Progenitor cell of endocrine pancreas (in vitro differentiated cells): ENCODE measurements at places on chromosomes 6 and 20.
A peak's percentile ranks its signal among the peaks of the same experiment; 100 is the strongest.

- no peak for DNase-seq
Measured at GRCh38 chr6:6926856-6927255, 180.9 kb upstream of the RREB1 start.

DNA sequence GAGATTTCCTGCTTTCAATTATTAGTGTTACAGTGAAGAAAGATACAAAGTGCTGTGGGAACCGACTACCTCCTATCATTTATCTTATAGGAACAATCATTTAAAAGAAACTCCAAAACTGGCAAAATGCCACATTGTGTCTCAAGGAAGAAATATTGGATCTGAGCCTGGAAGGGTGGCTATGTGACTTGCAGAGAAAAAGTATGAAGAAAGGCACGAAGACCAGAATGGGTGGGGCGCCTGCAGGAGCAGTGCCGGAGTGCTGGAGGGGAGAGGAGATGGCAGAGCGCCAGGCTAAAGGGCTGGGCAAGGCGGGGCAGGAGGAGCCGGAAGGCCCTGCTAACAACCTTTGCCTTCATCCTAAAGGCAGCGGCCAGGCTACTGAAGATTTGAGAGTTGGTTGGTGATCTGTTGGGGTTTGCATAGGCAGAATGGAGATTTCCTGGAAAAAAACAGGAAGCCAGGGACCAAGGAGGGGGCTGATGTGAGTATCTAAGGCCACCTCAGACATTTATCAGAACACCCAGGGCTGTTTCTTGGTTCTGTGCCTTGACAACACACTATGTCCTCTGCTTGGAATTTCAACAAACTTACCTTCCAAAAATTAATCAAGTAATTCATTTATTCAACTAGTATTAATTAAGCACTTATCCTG, 125.6 kb downstream of the MAFB start:
- DNase-seq, result no peak

GRCh38 chr6:44126320-44127149, 717 bp downstream of the MRPL14 start:
- DNase-seq, result peak; percentile 30

DNA sequence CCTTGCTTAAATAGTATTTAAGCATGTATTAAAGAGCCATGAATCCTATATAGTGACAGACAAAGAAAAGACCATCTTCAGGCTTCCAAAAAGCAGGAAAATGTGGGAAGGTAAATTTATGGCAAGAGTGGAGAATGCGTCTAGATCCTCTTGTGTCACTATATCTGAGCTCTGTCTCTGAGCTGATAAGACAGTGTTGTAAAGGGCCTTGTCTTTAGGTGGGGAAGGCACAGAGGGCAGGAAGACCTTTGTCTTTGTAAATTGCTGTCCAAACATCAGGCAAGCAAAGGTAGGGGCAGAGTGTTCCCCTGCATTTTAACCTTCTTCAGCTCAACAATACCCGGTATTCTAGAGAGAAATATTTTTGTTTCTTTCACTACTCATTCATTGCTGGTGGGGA, 33.9 kb upstream of the MBOAT1 start:
- no peak for DNase-seq

GRCh38 chr6:134707342-134708031, 242.4 kb downstream of the ALDH8A1 start:
- no peak for DNase-seq

GRCh38 chr6:156719395-156719719, 57.8 kb upstream of the ARID1B start:
- DNase-seq, result no peak

DNA sequence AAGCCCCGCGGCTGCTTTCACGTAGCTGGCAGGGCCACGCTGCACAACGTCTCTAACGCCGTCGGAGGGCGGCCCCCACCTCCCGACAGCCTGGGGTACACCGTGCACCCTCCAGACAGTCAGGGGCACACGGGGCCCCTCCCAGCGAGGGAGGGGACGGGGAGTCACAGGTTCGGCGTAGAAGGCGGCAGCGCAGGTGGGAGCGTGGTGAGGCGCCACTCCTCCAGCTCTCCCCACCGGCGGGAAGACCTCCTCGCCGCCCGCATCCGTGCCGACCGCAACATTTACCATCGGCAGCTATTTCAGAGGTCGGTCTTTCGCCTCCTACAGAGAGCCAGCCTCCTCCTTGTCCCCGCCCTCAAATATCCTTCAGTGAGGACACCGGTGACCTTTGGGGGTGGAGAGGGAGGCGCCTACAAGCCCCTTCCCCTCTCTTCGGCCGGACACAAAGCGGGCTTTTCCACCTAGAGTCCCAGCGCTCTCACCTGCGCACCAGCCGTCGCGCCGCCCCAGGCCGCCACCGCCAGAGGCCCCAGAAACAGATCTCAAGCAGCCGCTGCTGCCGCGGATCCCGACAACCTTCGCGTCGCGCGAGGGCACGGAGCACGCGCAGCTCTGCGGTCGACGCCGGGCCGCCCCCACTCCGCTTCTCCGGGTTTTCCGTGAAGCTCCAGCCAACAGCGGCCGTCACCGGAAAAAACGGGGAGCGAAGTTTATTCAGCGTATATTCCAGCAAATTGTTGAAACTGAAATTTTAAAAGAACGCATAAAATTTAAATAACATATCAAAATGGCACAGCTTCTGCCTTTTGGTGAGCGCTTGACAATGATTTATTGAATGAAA, at the start of gene MKKS:
MKKS (minus strand) TSS at position 600 of the 844 bp plus-strand sequence. CDS start 20,708 bp downstream, outside the sequence.
- peak; percentile 81 for DNase-seq

GRCh38 chr6:170436209-170436809, 116.8 kb downstream of the PSMB1 start:
- no peak for DNase-seq

DNA sequence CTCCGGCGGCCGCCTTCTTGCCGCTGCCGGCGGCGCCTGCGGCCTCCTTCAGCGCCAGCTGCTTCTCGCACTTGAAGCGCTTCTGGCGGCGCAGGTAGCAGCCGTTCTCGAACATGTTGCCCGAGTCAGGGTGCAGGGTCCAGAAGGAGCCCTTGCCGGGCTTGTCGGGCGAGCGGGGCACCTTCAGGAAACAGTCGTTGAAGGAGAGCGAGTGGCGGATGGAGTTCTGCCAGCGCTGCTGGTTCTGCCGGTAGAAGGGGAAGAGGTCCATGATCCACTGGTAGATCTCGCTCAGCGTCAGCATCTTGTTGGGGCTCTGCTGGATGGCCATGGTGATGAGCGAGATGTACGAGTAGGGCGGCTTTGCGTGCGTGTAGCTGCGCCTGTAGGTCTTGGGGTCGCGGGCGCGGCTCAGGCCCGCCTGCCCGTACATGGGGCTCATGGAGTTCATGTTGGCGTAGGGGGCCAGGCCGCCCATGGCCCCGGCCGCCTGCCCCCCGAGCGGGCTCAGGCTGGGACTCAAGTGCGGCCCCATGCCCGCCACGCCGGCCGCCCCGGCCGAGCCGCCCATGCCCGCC, 1.9 kb downstream of the FOXA2 start:
- DNase-seq, result no peak

GRCh38 chr6:162123797-162124196, 603.8 kb downstream of the PRKN start:
- DNase-seq, result no peak

DNA sequence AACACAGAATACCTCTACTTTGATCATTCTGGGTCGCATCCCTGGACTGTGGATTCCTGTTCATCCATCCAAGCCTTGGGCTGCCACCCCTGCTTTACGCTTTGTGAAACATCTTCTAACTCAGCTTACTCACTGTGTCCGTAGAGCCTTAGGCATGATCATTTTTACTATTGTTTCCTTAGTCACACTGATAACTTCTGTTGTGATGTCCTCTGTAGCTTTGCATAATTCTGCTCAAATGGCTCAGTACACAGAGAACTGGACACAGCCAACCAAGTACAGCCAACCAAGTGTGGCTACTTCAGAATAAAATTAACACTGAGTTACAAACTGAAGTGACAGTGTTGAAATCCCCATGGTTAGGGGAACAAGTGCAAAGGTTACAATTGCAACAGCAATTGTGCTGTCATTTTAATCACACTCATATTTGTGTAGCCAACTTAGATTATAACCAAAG, 8.6 kb upstream of the FKBP1A start:
- DNase-seq, result no peak

GRCh38 chr6:15595461-15596173, 67.2 kb downstream of the DTNBP1 start:
- no peak for DNase-seq

DNA sequence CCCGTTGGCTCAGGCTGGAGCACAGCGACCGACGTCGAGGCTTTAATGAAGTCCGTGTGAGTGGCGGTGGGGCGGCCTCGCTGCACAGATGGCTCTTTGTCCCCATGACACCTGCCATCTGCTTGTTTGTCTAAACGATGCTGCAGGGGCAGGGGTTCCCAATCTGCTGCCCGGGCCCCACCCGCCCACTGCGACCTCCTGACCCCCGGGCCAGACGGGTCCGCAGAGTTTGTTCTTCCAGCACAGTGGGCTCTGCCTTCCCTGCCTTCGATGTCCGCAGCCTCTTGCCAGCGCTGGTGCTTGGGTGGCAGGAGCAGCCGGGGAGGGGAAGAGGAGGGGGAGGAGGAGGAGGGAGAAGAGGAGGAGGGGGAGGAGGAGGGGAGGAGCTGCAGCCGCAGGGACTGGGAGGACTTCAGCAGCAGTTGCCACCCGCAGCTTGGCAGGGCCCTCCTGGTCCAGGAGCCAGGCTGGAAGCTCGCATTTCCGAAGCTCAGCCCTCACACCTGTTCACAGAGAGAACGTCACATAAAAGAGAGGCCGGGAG, 210.0 kb downstream of the DLL1 start:
- DNase-seq, result no peak

DNA sequence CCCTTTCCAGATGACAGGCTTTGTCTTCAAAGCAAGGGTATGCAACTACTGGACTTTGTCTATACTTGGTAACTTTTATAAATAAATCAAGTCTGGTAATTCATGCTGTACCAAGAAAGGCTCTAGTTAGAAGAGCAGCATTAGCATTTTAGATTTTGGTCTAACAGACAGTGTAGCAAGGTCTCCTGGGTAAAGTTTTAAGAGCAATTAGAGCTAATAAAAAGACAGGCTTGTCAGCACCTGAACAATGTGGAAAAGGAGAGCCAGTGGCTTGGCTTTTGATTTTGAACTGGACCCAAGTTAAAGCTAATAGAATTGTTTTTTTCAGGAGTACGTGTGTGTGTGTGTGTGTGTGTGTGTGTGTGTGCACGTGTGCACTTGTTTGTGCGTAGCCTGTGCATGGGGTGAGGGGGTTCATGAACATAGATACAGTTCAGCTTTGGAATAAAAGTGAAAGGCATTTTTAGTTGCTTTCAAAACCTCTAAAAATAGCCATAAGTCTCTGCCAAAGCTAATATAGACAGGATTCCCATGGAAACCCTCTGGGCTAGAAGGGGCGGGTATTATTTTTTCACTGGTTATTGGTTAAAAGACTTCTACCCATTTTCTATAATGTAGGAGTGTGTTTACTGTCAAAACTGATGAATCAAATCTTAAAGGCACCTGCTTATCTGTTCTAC, 138.4 kb downstream of the KCNQ5 start:
- DNase-seq, result no peak

DNA sequence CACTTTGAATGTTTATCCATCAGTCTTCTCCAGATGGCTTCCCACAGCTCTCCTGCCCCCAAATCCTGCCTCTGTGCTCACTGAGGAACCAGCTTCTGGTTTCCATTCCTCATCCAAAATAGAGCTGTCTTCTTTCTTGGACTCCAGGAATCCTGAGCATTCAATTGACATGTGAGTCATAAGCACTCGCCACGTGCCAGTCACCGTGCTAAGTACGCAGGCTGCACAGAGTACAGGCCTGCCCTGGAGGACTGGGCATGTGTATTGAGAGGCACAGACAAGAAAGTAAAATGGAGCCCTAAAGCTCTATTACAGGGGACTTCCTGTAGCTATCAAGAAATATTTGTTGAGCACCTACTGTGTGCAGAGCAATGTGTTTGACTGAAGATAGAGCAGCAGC, 39.7 kb upstream of the LRFN2 start:
- no peak for DNase-seq

DNA sequence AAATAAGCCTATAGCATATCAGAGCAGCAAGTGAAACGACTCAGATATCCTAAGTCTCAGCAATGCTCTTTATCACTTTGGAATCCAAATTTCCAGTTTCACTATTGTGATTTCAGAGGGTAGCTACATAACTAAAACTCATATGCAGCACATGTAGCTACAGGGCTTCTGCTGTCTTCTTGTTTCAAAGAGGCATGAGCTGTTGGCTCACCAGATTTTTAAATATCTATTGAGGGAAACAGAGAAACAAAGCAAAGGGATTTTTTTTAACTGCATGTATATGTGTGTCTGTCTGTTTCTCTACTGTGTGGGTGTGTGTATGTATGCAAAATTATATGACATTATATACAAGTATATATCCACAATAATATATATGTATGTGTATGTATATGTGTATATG, 258.4 kb downstream of the HDGFL1 start:
- DNase-seq, result no peak

- no peak for DNase-seq
Measured at GRCh38 chr6:158715330-158716311, 65.8 kb downstream of the SYTL3 start.

DNA sequence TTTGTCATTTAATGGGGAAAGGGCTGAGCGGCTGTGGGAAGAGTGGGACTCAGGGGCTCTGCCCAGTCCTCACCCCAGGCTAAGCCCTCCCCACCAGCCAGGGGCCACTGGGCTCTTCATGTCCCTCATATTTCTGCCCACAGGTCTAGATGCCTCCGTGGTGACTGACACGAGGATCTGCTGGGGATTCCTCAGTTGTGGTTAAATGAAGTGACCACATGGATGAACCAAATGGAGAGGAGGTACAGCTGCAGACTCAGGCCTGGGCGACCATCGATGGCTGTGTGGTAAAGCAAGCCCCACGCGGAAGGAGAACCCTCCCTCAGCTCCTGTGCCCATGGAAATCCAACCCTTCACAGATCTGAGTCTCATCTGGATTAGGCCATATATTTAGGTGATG, 29.4 kb downstream of the RAET1L start:
- no peak for DNase-seq

DNA sequence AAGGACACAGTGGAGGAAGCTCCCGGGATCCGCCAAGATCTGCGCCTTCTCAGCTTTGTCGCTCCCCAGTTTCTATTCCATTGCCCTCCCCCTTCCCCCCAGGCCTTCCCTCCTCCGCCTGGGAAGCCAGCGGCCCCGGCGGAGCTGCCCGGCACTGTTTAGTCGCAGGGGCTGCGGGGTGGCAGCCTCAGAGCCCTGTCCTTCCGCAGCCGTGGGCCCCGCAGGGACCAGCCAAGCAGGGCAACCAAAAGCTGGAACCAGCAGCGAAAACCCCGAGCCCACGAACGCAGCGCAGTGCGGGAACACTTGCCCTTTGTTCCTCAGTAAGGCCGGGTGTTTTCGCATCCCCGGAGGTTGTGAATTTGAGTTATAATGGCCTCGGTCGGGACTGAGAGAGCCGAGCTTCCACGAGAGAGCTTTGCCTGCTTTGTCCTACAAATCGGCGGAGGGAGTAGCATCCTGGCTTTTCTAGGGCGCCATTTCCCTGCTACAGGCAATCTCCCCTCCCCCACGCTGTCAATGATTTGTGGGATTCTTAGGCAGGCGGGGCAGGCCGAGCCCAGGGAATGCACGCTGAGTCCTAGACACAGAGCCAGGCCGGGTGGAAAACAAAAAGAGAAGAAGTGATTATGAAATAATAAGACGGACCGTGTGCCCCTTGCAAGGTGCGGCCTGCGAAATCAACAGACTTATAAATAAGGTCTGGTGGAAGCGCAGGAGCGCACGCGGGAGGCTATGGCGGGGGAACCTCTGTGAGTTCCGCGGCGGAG, 4.0 kb upstream of the TUBB2B start:
- peak; percentile 85 for DNase-seq

- DNase-seq, result no peak
Measured at GRCh38 chr20:23133560-23133998, 47.5 kb upstream of the CD93 start.
